ENCODE measurements at places on chromosomes 1 and 21. TPM values are rescaled to one million over a fixed set of nuclear protein-coding genes. Genes with fewer than 3 reads are reported as not detected.

The PTAFR gene
- total RNA-seq: 1.8 TPM

The FAM151A gene
- 323 TPM for total RNA-seq

The PLA2G2F gene
- 0.27 TPM for total RNA-seq

The PGBD5 gene
- 0.28 TPM for total RNA-seq
